Activated CD4-positive, alpha-beta T cell treated with anti-CD3 and anti-CD28 coated beads, Interleukin-2, amount 10 ng/mL, durations not matched to agents 7 days and 5 days (primary cell): ENCODE measurements at places on chromosomes 16 and 17. TPM values are rescaled to one million over a fixed set of nuclear protein-coding genes. Genes with fewer than 3 reads are reported as not detected.

The TNFRSF13B gene
- total RNA-seq: not detected

DNA sequence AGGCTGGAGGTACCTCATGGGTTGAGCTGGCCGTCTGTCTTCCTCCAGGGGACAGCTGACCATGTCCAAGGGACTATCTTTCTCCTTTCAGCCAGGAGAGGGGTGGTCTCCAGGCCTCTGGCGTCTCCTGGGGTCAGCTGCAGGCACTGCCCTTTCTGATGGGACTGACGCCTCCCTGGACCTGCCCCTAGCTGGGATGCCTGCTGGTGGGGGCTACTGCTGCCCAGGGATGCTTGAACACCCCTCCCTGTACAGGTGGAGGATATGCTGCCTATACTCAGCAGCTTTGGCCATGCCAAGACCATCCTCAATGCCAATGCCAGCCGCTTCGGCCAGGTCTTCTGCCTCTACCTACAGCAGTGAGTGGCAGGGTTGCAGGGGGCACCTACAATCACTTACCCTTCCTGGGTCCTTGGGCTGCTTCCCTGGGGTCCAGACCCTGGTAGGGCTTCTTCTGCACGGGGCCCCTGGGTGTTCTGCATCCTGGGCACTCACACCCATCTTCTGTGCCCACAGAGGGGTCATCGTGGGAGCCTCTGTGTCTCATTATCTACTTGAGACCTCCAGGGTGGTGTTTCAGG lies 4.2 kb downstream of the MYO15B start:
- DNase-seq: no peak

DNA sequence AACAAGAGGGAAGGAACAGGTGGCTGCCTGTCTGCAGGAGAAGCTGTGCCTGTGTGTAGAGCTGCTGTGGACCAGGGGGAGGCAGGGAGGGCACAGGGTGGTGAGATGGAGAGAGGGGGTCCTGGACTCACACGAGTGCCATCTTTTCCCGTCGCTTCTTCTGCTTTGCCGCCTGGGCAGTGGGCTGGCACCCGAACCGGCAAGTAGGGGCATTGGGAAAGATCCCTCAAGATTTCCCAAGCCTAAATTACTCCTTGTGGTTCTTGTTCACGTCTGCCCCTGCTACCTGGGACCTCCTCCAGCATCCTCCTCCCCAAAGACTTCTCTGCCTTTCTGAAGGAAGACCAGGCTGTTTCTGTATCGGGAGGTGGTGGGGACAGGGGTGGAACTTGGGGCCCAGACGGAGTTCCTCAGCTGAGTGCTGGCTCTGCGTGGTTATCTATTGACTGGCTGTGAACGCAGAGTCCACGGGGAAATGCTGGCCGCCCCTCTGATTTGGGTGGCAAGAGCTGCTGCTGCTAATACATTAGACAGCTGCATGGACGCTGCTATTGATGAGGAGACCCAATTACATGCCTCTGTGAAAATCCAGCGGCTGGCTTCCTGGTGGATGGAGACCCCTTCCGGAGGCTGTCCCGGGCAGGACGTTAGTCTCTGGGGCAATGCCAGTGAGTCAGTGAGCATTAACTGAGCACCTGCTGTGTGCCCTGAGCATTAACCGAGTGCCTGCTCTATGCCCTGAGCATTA lies 114.5 kb downstream of the OR1D5 start:
- DNase-seq: no peak

The CCL17 gene
- 0.42 TPM for total RNA-seq

DNA sequence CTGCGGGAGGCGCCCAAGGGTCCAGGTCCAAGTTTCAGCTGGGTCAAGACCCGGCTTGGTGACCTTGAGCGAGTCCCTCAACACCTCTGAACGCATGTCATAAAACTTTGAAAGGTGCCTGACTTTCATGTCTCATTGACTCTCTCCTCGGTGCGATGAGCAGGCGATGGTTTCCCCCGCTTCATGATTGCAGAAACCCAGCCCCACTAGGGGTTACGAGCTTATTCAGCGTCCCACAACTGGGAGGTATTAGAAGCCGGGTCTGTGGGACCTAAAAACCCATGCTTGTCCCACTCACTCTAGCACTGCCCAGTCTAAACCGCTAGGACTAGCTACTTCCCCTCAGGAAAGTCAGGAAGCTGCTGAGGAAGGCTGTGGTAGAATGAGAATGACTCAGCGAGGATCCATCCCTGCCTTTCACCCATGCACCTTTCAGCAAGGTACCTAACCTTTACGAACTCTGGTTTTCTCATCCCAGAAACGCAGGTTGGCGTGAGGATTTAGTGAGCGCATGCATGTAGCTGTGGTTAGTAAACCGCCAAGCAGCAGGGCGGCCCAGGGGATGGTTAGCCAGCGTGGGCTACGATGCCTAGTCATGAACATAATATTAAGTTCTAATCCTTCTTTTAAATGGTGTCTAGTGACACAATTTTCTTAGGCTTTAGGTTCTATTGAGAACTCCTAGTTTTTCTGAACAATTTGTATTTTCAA lies 26.2 kb upstream of the RFFL start:
- peak; percentile 36 for DNase-seq

- DNase-seq: no peak
Measured at GRCh38 chr16:85192238-85193114, 80.2 kb upstream of the CIBAR2 start.

DNA sequence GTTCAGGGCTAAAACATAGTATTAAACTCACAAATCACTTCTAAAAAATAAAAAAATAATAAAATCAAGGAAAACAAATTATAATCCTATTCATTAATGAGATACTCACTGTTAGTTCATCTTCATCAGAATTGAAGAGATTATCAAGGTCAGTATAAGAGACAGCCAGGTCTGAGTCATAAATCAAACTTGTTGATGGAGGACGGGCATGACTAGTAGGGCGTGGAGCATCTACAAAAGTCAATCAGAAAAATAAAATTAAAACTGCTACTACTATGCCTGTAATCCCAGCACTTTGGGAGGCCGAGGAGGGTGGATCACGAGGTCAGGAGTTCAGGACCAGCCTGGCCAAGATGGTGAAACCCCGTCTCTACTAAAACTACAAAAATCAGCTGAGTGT lies 59.1 kb upstream of the INTS2 start:
- DNase-seq: no peak

DNA sequence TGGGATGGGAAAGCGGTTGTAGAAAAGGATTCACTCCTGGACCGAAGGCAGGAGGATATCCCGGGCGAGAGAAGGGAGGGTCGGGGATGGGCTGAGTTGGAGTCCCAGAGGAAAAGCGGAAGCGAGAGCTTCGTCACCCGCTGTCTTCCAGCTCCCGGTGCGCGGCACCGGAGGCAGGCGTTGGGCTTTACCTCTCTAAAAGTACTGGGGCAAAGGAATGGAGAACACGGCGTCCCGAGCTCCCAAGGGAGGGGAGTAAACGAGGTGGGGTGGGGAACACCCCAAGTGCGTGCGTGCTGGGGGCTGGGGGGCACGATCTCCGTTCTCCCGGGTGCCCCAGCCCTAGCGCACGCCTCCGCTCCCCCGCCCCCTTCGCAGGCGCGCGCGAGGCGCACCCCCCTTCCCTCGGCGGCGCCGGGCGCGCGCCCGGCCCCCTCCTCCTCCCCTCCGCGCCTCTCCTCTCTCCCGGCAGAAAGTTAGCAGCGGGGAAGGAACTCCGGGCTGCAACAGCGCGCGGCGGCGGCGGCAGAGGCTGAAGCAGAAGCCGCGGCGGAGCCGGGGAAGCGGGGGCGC lies at the start of gene HS3ST4:
Gene HS3ST4, plus strand, starts transcription at position 441 of the 573 bp plus-strand sequence.
- no peak for DNase-seq

DNA sequence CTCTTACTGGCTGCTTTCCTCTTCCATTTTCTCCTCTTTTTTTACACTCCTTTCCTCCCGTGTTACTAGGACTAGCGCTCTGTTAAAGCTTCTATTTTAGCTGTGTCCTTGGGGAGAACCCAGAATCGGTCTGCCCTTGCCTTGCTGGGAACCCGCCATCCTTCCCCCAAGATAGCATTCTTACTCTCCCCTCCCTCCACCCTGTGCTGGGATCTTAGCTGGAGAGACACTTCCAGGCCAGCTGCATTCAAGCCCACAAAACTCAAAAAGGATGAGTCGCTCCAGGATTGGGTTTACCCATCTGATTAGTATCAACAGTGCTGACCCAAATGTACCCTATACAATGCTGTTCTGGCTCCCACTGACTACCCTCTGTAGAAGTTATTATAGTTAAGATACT lies 200.5 kb upstream of the ASIC2 start:
- no peak for DNase-seq

- DNase-seq: no peak
Measured at GRCh38 chr16:76541070-76541469, 263.9 kb downstream of the CNTNAP4 start.

DNA sequence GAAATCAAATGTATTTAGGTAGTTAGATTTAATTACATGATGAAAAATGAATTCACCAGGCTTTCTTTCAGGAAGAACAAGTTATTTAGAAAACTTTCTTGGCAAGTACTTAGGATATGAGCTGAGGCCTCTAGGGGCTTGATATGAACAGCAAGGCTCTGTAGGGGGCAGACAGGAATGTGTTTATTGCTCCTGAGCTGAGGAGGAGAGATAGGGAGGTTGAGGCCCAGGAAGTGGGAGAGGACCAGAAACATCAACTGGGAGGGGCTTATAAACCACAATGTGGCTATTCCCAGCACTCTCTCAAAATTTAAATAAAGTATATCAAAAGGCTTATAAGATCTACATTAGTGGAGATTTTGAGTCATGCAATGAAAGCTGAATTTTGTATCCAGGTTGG lies 154.0 kb upstream of the MAF start:
- DNase-seq: no peak

The RSKR gene
- 20.6 TPM for total RNA-seq

The HSD17B2 gene
- total RNA-seq: not detected

The SLC47A1 gene
- total RNA-seq: not detected

The CDH3 gene
- not detected for total RNA-seq

- DNase-seq: no peak
Measured at GRCh38 chr16:70331588-70332358, 14.9 kb upstream of the DDX19A start.

The PABPN1L gene
- total RNA-seq: not detected

The PCYT2 gene
- total RNA-seq: 37.6 TPM

DNA sequence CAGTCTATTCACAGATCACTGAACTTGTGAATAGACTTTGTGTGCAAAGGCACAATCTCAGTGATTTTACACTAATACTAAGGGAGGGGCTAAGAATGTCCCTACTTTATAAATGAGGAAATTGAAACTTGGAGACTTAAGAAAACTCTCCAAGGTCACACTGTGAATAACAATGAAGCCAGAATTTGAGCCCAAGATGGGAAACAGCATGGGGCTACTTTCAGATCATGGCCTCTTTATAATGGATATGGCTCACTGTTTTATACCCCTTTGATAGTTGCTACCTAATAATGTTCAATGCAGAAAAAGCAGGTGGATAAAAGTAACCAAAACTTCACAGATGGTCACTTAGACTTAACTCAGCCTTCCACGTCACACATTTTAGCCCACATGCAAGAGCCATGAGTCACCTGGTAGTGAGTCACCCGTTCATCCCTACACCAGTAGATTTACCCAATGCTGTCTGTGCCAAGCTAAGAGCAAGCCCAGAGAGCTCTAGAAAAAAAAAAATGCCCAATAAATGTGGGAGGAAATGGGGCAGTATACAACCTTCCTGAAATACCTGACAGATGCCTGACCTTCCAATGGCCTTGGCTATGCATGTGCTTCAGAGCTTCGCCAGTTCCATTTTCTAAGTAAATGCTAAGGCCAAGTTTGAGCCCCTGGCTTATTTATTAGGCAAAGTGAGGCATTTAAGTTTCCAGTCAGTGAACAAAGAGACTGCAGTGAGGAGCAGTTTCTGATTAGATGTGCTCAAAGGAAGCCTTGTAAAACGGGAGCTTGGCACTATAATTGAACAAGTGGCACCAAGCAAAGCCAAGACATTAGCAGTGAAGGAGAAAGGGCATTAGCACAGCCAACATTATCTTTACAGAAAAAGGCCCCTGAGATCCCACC lies 219.7 kb downstream of the TMEM114 start:
- DNase-seq: no peak

The ZSCAN10 gene
- total RNA-seq: 0.29 TPM

GRCh38 chr16:6114691-6115090 lies 1017.1 kb upstream of the EEF2KMT start:
- no peak for DNase-seq

DNA sequence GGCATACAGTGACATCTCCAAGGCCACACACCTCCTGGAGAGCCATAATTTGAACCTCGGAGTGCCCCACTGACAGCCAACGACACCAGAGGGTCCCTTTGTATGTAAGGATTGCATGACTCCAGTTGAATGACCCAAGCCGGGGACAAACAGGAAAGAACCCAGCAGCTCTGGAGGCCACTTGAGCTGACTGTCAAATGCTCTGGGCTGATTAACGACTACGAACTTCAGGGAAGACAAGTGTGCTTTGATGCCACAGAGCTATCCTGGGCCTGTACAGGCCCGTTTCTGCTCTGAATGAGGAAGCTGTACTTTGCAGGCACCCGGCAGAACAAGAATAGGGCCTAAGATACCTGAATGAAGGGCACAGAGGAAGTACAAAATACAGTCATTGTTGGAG lies 404.6 kb downstream of the SLC39A11 start:
- DNase-seq: no peak

- DNase-seq: no peak
Measured at GRCh38 chr16:23424292-23424958, 28.6 kb downstream of the COG7 start.

The HLF gene
- total RNA-seq: 0.30 TPM

GRCh38 chr17:17204041-17204591 lies 2.0 kb downstream of the PLD6 start:
- no peak for DNase-seq

The CCDC182 gene
- total RNA-seq: not detected

GRCh38 chr17:42562388-42563142 lies 617 bp downstream of the COASY start:
- DNase-seq: no peak

GRCh38 chr17:4880857-4881256 lies 18.5 kb upstream of the C17orf107 start:
- no peak for DNase-seq

The ATP1B2 gene
- total RNA-seq: not detected

DNA sequence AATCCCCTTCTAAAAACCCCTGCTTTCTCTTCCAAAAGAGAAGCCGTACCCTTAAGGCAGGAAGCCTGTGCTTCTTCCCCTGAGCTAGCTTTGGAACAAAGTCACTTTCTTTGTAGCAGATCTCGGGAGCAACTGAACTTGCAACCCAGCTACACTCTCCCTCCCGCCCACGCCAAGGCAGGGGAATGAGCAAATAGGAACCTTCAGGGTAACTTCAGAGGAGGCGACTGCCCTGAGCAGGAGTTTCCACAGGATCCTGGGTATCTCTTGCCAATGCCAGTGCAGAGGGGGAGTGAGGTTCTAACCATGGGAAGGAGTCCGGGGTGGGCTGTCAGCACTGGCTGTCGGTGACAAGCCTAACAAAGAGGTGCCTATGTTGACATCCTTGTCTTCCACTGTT lies 5.9 kb upstream of the PIRT start:
- no peak for DNase-seq

- no peak for DNase-seq
Measured at GRCh38 chr17:64502809-64503208, 3.3 kb downstream of the DDX5 start.

The TADA2A gene
- 45.0 TPM for total RNA-seq

The CALCOCO2 gene
- total RNA-seq: 214 TPM

The EVPLL gene
- total RNA-seq: not detected

GRCh38 chr17:16048811-16049449 lies 49.3 kb downstream of the TTC19 start:
- no peak for DNase-seq

The KRT33A gene
- not detected for total RNA-seq

The KRTAP4-4 gene
- not detected for total RNA-seq

GRCh38 chr17:60284709-60285108 lies 107.2 kb downstream of the USP32 start:
- no peak for DNase-seq
